ENCODE measurements at places on chromosomes 7 and 10.

- no peak for DNase-seq
These were observed 241.7 kb downstream of the GATA3 start for GRCh38 chr10:8296090-8296733.

- peak; percentile 39 for DNase-seq
These were observed 120.0 kb downstream of the SRPK2 start for GRCh38 chr7:105268511-105269392.

GRCh38 chr7:144513334-144513733 lies 109.8 kb upstream of the NOBOX start:
- no peak for DNase-seq

GRCh38 chr7:154640266-154640865 lies 362.6 kb downstream of the PAXIP1 start:
- DNase-seq, result no peak

GRCh38 chr10:30158325-30158960 lies 99.1 kb upstream of the JCAD start:
- no peak for DNase-seq

DNA sequence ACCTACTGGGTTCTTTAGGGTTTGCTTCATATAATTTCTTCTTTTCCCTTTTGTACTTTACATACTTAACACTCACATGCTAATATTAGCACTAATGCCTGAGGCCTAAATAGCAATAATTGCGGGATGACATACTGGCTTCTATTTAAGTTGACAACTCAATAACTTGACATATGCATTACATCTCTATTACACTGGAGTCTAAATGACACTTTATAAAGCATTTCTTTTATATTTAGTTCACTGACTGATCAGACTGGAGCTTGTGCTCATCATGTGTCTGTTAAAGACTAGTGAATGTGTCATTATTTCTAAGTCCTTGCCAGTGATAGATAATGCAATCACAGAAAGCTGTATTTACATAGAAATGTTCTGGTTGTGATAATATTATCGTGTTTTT lies 472.1 kb upstream of the SEMA3A start:
- DNase-seq, result no peak

- no peak for DNase-seq
These were observed 295.4 kb upstream of the NPSR1 start for GRCh38 chr7:34362621-34363020.

GRCh38 chr7:134874407-134874806 lies 95.0 kb downstream of the CALD1 start:
- no peak for DNase-seq

Measured in activated CD4-positive, alpha-beta T cell treated with anti-CD3 and anti-CD28 coated beads, Interleukin-2, Interleukin-4, amounts not matched to agents 100 ng/mL and 50 ng/mL, durations not matched to agents 16 hours and 8 hours (primary cell).